Activated CD4-positive, alpha-beta T cell treated with anti-CD3 and anti-CD28 coated beads, Interleukin-10, Interleukin-2, amounts not matched to agents 100 ng/mL and 50 ng/mL, durations not matched to agents 16 hours and 8 hours (primary cell): ENCODE measurements at places on chromosomes 5 and 9.

DNA sequence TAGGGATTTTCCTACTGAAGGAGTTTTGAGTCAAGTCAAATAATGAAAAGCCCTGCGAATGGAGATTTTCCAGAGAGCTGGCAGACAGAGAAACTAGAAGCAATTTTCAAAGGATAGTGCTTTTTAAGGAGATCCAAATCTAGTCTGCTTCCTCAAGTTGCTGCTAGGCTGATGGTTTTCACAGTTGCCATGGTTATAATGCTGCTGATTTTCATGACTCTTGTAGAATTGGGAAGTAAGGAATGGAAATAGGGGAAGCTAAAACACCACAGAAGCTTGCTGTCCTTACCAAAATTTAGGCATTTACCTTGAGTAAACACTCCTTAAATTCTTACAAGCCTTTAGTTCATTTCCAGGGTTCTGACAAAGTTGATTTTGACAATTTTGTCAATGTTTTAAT lies 30.1 kb upstream of the HAPLN1 start:
- no peak for DNase-seq

GRCh38 chr5:112691758-112692157 lies 45.9 kb upstream of the APC start:
- peak; percentile 56 for DNase-seq

DNA sequence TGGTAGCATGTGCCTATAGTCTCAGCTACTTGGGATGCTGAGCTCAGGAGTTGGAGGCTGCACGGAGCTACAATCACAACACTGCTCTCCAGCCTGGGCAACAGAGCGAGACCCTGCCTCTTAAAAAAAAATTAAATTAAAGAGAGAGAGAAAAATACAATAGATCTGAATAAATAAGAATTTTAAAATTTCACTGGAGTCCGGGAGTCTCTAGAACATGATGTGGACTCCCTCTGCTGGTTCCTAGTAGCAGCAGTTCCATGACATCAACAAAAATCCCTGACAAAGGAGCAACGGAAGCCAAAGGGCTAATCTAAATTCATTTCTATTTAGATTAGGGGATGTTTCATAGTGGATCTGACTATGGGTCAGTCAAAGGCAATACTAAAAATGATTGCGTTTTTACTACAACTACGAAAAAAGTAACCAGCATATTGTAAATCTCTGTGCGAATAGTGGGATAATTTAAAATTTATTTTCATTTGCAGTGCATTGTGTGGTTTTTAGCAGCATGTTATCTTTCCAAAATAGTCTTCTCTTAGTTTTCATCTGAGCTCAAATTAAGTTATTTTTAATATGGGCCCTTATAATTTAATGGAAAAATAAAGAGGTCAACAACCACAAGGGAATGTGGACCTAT lies 6.7 kb downstream of the INIP start:
- DNase-seq, result no peak

- no peak for DNase-seq
These were observed 647.2 kb downstream of the BNC2 start for GRCh38 chr9:16223074-16223871.

- DNase-seq, result peak; percentile 73
These were observed 70.7 kb upstream of the GNE start for GRCh38 chr9:36328798-36329411.

DNA sequence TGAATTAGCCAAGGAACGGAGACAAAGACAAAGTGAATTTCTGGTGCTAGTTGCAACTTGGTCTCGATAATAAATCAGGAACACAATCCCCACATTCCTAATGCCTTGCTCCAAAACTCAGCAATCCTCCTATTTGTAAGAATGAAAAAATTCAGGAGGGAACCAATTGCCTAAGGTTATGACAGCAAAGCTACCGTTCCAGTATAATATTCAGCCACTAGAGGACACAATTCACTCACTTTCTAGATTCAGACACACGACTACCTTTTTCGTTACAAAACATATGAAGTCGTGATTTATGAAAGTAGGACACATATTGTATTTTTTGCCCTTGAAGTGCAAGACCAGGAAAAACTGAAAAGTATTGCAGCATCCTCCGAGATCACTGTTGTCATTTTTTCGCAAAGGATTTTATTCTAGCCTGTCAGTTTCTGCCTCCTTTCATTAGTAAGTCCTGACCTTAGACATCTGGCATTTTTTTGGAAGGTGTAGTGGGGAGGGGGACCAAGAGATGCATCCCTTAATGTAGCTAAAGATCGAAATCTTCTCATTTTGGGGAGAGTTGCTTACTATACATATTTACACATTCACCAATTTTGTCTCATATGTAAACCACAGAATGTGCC lies 133.1 kb downstream of the DOCK8 start:
- DNase-seq, result no peak

GRCh38 chr9:19298436-19299000 lies 68.0 kb downstream of the DENND4C start:
- no peak for DNase-seq

GRCh38 chr9:20252778-20253177 lies 369.5 kb downstream of the MLLT3 start:
- no peak for DNase-seq

GRCh38 chr5:93899026-93899600 lies 157.7 kb upstream of the POU5F2 start:
- peak; percentile 14 for DNase-seq

GRCh38 chr5:143695941-143696340 lies 116.0 kb upstream of the HMHB1 start:
- no peak for DNase-seq

DNA sequence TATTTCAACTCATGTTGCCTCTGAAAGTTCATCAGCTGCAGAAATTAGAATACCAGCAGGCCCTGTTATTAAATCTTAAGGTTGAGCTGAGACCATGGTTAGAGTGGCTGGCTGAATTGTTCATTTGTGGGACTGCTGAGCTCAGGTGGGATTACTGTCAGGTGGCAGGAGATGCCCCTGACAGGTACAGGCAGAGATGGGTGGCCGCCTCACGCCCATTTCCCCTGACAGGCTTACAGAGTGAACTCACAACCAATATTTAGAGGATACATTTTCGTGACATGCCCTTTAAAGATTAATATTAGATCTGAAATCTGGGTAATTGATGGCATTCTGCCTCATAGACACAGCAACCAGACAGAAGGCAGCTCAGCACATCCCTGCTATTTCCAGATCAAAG lies 136.0 kb downstream of the MVB12B start:
- DNase-seq, result no peak

DNA sequence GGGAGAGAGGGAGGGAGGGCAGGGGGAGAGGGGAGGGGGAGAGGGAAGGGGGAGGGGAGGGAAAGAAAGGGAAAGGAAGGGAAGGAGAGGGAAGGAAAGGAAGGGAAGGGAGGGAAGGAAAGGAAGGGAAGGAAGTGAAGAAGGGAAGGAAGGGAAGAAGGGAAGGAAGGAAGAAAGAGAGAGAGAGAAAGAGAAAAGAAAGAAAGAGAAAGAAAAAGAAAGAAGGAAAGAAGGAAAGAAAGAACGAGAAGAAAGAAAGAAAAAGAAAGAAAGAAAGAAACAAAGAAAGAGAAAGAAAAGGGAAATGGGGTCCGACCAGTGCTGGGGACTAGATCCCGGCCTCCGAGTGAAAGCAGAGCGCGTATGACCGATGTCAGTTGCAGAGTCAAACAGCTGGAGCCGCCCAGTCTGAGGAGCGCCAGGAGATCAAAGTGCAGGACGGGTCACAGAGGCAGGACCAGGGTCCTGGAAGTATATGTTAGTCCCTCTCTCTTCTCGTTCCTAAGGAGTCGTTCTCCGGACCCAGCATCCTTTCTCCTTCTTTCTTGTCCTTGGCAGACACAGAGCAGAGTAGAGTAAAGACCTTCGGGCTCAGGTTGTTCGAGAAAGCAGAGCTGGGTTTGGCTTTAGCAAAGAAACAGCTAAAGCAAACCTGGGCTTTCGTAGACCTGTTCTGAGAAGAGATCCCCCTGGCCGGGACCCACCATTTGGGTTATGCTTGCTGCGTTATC lies 305.4 kb upstream of the MSX2 start:
- DNase-seq, result no peak
